ENCODE measurements at places on chromosomes 11 and 22. TPM values are rescaled to one million over a fixed set of nuclear protein-coding genes. Genes with fewer than 3 reads are reported as not detected.

Gene DNAJC4
- polyA plus RNA-seq, result 65.1 TPM

Gene EHF
- polyA plus RNA-seq, result not detected

Gene SLC43A3
- polyA plus RNA-seq, result 21.8 TPM

Gene MMP12
- polyA plus RNA-seq, result not detected

Gene LDHAL6A
- polyA plus RNA-seq, result 0.14 TPM

Gene SLC5A1
- 1.2 TPM for polyA plus RNA-seq

Gene OSM
- 0.08 TPM for polyA plus RNA-seq

Gene C11orf86
- not detected for polyA plus RNA-seq

Gene SMTNL1
- polyA plus RNA-seq, result 246 TPM

Gene GAB4
- polyA plus RNA-seq, result not detected

Gene BRSK2
- polyA plus RNA-seq, result 1.2 TPM

Gene ELFN2
- 1.4 TPM for polyA plus RNA-seq

Gene GAL3ST3
- 0.78 TPM for polyA plus RNA-seq

Gene NCR3LG1
- 0.29 TPM for polyA plus RNA-seq

Gene RIMBP3B
- polyA plus RNA-seq, result not detected

Gene OR6T1
- polyA plus RNA-seq, result not detected

Gene CCDC157
- 1.5 TPM for polyA plus RNA-seq

Gene FOLR2
- polyA plus RNA-seq, result 19.8 TPM

Gene LRRC4C
- polyA plus RNA-seq, result 1.6 TPM

Gene APOL6
- polyA plus RNA-seq, result 1.3 TPM

Gene RFPL2
- polyA plus RNA-seq, result 0.16 TPM

Gene MGAT3
- polyA plus RNA-seq, result 3.5 TPM

Gene SAA1
- not detected for polyA plus RNA-seq

Gene PARVB
- polyA plus RNA-seq, result 45.9 TPM

Gene CCDC134
- polyA plus RNA-seq, result 9.4 TPM

Gene C2CD2L
- polyA plus RNA-seq, result 6.5 TPM

Gene LRP4
- polyA plus RNA-seq, result 18.4 TPM

Gene THY1
- 108 TPM for polyA plus RNA-seq
